ENCODE measurements at places on chromosomes 13 and 19.

DNA sequence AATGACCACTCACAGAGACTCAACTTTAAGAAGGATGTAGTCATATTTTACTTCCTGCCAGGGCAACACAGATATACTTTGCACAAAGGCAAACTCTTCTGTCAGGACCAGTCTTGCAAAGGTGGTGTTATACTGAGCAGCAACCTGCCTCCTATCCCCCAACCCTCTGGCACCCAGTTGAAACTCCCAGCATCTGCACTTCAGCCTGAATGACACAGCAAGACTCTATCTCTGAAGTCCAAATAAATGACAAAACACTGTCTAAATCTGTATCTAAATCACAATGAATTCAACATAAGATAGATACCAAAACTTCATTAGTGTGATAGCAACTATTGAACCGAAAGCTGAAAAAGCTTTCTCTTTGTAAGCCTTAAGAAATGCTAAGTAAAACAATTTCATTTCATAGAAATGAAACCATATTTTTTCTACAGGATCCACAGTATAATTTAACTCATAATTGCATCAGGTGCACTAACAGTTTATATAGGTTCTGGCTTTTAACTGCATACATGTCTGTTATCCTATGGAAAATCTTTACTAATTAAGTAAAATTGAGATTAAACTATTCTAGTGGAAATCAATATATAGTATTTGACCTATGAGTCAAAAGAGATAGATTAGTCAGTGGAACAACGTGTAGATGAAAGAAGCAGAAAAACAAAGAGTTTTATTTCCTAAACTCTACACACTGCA, 163.7 kb downstream of the TBC1D4 start:
- no peak for DNase-seq

DNA sequence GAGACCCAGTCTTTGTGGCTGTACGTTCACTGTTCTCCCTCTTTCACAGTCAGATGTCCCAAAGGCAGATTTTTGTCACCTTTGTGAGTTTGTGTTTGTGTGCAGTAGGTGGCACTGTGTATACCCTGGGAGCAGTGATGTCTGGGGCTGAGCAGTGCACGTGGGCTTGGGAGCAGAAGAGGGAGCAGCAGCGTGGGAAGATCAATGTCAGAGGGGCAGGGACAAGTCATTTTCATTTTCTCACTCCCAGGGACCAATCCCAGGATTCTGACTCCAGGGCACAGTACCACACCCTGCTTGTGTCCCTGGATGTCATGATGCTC, 2.0 kb upstream of the PSG6 start:
- no peak for DNase-seq

- DNase-seq = no peak
Observed at GRCh38 chr19:415292-415691, 6.3 kb upstream of the C2CD4C start.

DNA sequence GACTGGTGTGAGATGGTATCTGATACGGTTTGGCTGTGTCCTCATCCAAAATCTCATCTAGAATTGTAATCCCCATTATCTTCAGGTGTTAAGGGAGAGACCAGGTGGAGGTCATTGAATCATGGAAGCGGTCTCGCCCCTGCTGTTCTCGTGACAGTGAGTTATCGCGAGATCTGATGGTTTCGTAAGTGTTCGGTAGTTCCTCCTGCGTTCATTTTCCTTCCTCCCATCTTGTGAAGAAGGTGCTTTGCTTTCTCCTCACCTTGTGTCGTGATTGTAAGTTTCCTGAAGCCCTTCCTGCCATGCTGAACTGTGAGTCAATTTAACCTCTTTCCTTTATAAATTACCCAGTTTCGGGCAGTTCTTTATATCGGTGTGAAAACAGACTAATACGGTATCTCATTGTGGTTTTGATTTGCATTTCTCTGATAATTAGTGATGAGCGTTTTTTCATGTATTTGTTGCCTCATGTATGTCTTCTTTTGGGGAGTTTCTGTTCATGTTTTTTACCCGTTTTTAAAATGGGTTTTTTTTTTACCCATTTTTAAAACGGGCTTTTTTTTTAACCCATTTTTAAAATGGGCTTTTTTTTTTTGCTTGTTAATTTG, 102.8 kb upstream of the SLC10A2 start:
- no peak for DNase-seq

GRCh38 chr19:7670150-7670783, 1.4 kb downstream of the RETN start:
- DNase-seq = no peak

- DNase-seq = no peak
Observed at GRCh38 chr19:13001502-13002165, 6.4 kb downstream of the NFIX start.

DNA sequence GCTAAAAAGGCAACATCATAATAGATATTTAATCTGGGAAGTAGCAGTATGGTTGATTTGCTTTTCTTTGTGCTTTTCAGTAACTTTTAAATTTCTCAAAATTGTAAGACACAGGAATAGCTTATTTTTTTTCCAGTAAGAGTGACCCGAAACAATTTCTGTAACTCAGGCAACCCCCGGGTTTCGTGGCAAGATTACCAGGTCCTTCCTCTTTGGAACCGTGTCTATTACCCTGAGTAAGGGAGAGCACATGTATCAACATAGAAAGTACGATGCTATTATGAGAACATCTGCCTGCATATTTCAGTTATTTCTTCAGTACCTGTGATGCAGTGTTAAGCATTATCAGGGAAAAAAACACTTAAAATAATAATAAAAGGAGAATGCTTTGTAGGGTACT, 64.1 kb downstream of the DOCK9 start:
- no peak for DNase-seq

DNA sequence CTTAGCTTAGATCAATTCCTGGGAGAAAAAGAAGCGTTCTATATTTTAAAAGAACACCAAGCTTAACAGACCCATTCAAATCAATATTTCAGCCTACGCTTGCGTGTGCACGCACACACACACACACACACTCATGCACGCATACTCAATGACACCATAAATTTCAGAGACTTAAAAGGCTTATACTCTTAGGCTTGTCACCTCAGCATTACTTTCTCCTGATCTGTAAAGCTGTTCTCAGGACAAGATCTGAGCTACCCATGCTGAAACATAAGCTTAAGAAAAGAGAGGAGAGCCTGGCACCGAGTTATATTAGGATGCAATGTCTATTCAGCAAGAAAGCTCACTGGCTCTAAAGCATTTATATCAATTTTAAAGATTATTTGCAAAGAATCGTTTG, 368.5 kb downstream of the FGF14 start:
- DNase-seq = no peak

- no peak for DNase-seq
Observed at GRCh38 chr19:802498-803098, 5.3 kb downstream of the PTBP1 start.

GRCh38 chr13:33746867-33747266, 71.1 kb upstream of the RFC3 start:
- no peak for DNase-seq

DNA sequence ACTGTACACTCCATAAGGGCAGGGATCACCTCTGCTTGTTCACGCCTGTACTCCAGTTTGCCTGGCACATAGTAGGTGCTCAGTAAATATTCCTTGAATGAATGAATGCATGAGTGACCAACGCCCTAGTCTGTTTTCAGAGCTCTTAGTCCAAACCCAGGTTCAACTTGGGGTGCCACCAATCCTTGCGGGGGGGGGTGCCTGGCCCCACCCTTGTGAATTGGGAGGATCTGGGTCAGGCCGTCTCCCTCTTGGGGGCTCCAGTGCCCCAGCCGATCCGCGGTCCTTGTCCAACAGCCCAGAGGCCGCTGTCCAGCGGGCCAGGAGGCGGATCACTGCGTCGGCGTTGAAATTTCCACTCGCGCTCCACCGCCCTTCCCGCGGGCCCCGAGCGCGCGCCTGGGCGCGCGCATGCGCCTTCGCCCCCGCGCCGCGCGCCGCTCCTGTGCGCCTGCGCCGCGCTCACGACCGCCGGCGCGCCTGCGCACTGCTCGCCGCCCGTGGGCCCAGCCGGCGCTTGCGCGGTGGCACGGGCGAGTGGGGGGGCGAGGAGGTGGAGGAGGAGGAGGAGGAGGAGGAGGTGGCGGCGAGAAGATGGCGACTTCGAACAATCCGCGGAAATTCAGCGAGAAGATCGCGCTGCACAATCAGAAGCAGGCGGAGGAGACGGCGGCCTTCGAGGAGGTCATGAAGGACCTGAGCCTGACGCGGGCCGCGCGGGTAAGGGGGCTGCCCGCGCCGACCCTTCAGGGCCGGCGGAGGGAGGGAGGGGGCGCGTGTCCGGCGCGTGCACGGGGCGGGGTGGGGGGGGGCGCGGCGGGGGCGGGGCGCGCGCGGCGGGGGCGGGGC, at the start of gene CRTC1:
CRTC1 (plus strand) TSS at position 572 of the 849 bp plus-strand sequence; CDS start at position 595, 23 bp downstream.
- DNase-seq = no peak

DNA sequence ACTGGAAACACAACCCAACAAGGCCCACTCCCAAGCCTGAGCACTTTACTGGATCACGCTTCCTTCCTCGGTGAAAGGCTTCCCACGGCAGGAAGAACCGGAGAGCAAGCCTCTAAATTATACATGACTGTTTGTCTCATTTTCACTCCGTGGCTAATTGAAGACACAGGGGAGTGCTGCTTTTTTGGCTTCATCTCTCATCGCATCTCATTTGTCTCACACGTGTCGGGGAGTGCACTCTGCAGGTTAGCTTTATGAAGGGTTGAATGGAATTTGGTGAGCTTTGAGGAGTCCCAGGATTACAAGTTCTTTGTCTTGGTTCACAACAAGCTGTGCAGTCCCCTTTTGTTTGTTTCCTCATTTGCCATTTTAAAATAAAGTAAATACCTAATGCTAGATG, 544.6 kb downstream of the GPC6 start:
- peak; percentile 12 for DNase-seq

- no peak for DNase-seq
Observed at GRCh38 chr13:98909016-98909415, 68.8 kb downstream of the DOCK9 start.

- no peak for DNase-seq
Observed at GRCh38 chr13:53060840-53061490, 32.4 kb downstream of the OLFM4 start.

GRCh38 chr19:3233116-3233515, 8.7 kb downstream of the CELF5 start:
- no peak for DNase-seq

DNA sequence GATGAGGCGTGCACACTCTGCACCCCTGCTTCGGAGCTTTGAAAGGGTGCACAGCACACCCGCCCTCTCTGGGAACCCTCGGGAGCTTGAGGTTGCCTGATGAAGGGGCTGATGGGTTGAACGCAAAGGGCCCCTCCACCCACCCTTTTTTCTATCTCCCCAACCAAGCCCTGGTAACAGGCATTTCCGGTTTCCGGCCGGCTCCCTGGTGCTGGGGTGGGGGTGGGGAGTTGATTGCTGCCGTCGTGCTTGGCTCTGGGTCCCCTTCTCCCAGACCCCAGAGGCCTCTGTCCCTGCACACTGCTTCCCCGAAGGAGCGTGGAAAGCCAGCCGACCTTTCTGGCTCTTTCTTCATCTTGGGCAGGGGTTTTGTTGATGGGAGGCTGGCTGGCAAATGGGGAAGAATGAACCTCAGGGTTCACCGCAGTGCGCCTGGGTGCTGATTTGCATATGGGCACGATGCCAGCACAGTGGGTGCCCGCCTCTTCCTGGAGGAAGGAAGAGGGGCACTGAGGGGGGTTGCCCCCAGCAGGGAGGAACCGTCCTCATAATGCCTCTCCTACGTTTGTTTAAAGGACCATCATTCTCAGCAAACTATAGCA, 29.1 kb downstream of the VAV1 start:
- DNase-seq = peak; percentile 93

DNA sequence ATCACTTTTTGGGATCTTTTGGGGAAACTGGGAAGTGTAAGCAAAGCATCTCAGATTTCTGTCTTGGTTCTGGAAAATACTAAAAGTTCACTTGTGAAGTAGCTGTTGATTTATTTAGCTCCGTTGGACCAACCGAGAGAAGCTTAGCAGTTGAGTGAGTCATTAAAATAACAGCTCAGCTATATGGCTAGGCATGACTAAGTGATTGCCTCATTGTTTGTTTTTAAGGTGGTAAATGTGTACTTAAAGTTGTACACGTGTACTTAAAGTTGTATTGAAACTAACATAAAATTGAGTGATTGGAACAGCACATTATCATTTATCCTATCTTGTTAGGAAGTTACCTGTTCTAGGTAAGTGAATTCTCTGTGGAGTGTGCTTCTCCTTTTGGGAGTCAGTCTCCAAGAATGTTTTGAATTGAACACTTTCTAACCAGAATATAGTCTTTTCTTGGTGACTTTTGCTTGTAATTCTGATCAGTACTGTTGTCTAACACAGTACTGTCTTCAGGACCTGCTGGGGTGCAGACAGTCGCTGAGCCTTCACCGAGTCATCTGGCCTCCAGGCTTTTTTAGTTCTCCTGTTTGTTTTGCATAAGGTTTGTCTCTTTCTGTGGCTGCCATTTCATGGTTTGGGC, 2.9 kb upstream of the DCUN1D2 start:
- DNase-seq = no peak

- DNase-seq = no peak
Observed at GRCh38 chr13:20336761-20337160, 104.6 kb upstream of the GJB6 start.

DNA sequence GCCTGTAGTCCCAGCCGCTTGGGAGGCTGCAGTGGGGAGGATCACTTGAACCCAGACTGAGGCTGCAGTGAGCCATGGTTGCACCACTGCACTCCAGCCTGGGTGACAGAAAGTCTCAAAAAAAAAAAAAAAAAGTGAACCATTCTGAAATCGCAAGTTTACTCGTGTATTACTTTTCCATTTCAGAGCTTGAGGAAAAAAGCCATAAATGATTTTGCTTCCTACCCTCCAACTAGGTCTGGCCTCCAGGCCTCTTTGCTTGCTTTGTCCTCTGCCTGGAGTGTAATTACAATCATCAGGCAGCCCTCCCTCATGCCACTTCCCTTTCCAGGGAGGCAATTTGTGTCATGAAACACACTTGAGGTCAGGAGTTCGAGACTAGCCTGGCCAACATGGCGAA, 8.5 kb downstream of the BLVRB start:
- no peak for DNase-seq

DNA sequence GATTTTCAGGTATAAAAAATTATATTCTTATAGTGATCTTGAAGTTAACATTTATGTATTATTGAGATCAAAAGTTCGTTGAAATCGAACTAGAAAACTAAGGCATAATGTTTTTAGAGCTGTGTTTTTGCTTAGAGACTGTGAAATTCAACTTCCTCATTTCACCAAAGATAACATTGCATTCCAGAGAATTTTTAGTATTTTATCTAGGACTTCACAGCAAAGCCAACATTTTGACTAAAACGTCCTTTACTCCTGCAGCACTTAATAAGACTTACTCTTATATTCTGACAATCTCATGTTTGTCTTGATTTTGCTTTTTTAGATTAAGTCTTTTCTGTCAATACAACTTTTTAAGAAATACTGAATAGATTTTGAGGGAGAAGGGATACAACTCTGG, 4.7 kb downstream of the KCTD4 start:
- DNase-seq = no peak

GRCh38 chr19:17448131-17448967, at the start of gene TMEM221:
TMEM221 (minus strand) TSS chr19:17448668; CDS start chr19:17448462, 206 bp downstream.
- DNase-seq = no peak

- DNase-seq = no peak
Observed at GRCh38 chr13:110648848-110649421, 33.6 kb downstream of the NAXD start.

GRCh38 chr13:81393721-81394120, 1052.8 kb upstream of the SPRY2 start:
- no peak for DNase-seq
